ENCODE measurements at places on chromosomes 16 and 17.

DNA sequence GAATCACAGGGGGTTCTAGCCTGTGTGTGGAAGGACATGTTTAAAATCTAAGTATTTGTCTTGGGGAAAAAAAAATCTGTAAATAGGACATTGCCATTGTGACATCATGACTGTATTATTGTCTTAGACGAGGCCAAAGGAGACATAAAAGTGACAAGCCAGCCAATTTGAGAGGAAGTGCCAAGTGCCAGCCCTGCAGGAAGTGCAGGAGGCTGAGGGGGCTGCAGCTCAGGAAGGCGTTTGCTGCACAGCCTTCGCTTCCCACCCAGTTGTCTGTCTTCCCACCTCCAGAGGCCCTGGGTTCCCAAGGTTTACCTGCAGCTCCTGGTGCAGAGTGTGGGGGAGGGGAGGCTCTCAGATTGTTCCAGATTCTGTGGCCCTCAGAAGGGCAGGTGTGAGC is 1.3 kb downstream of the ADCY7 start:
- DNase-seq = no peak

DNA sequence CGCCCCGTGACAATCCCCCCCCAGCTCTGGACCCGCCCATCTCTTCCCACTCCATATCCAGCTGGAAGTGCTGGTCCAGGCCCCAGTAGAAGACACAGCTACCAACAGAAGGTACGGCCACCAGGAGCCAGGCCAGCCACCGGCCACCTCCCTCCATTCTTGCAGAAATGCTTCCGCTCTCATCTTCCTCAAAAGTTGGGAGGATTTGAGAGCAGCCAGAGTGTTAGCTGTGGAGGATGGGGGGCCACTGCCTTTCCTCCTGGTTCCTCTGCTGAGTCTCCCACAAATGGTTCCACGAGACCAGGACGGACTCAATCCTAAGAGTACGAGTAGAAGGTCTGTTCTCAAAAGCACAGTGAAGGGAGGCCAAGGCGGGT is 78.3 kb downstream of the GAS7 start:
- DNase-seq = no peak

DNA sequence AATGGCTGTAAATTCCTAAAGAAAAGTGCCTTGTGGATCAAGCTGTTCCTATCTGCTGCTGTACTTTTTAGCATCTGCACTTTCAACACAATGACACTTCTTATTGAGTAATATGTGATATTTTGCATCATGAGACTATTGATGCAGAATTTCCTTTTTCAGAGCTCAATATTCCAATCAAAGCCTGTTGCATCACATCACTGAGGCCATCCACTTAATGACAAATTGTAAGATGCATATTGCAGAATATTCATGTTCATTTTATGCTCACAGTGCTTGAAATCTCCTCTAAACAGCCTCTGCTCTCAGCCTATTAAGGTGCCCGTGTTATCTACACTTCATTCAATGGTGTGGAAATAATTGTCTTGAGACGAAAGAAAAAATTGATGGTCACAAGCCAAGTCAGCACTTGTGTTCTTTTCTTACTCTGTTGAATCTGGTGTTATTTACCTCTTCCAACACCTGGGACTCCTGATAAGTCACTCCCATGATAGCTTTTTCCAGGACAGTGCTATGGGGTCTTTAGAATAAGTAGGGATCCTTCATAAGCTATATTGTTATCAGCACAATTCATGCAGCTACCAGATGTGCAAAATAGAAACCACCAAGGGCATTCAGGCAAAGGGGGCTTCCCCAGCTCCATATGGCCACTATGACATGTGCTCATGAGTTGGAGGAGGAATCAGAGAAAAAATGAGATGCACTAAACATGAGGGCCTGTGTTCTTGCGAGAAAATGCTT is 9.3 kb upstream of the SKAP1 start:
- DNase-seq = no peak

DNA sequence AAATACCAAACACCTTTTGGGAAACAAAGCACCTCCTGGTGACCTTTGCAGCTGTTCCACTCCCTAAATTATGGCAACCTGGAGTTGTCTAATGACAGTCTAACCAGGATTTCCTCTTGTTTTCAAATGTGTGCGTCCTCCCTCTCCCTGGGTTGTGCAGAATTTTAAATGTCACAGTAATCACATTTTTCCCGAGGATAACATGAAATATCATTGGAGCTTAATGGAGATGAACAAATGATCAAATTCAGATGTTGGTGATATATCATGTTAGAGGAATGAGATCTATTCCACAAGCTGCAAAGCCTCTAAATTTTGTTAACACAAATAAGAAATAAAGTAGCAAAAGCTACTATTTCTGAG is 86.9 kb upstream of the HLF start:
- DNase-seq = no peak

DNA sequence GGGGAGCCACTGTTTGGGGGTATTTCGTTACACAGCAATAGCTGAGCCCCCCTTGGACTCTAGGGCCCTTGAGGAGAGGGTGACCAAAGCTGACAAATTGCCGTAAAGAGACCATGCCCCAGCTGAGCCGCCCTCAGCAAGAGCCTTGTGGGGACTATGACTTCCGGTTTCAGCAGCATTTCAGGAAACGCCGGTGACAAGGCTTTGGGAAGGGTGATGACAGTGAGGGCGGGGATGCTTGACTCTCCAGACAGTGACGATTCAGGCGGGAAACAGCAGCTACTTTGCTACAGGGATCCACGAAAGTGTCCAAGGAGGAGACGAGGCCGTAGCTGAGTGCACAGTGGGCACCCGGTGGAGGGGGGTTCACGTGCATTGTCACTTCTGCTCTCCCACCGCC is 360.8 kb downstream of the C16orf95 start:
- DNase-seq = no peak

- peak; percentile 77 for DNase-seq
Measured at GRCh38 chr16:58511933-58512815, 3.1 kb upstream of the SETD6 start.

GRCh38 chr16:46785076-46785845 is 37.1 kb upstream of the MYLK3 start:
- DNase-seq = no peak

DNA sequence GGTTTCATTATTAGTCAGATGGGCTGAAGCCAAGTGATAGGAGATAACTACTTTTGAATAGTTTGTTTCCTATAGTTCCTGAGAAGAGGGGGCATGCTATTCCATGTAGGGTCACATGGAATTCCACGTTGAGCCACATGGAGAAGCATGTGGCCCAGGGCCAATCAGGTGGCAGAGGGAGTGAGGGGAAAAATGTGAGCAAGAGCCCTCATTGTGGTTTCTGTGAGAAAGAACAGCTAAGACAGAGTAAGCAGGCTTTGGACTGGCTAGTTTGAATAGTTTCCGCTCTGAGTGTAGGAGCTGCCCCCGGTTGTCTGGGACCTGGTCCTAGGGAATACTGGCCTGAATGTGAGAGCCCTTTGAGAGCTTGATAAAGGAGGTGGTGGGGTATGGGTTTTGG is 69.9 kb upstream of the CNTNAP4 start:
- DNase-seq = no peak

- no peak for DNase-seq
Measured at GRCh38 chr17:33459078-33459940, 166.2 kb upstream of the ASIC2 start.

- DNase-seq = no peak
Measured at GRCh38 chr17:36546418-36547093, 1.8 kb downstream of the GGNBP2 start.

DNA sequence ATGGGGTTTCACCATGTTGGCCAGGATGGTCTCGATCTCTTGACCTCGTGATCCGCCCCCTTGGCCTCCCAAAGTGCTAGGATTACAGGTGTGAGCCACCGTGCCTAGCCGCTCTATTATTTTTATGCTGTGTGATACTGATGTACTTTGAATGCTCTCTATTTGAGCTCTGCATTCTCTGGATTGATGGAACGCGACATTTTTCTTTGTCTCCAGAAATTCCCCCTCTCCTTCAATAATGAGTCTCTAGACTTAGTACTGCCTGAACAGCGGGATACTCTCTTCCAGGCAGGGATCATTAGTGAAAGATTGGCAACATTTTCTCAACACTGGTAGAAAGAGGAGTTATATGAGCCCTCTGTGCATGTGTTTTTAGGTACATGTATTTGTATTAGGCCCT is 93.3 kb upstream of the CLEC3A start:
- DNase-seq = no peak

DNA sequence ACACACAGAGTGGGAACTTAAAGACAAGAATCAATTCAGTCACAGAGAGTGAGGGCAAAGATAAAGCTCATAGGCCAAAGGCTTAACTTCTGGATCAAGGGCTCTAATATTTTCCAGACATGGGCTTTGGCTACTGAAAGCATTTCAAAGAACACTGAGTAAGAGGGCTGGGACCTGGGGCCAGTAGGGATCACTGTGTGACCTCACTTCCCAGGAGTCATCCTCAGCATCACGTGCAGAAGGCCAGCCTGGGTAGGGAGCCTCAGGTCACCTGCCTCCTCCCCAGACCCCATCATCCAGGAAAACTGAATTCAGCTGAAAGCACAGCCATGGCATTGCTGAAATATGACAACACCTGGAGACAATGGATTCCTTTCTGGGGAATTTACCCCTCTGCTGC is 163.5 kb downstream of the RAB11FIP4 start:
- no peak for DNase-seq

GRCh38 chr16:49615576-49615975 is 240.3 kb downstream of the ZNF423 start:
- DNase-seq = no peak

DNA sequence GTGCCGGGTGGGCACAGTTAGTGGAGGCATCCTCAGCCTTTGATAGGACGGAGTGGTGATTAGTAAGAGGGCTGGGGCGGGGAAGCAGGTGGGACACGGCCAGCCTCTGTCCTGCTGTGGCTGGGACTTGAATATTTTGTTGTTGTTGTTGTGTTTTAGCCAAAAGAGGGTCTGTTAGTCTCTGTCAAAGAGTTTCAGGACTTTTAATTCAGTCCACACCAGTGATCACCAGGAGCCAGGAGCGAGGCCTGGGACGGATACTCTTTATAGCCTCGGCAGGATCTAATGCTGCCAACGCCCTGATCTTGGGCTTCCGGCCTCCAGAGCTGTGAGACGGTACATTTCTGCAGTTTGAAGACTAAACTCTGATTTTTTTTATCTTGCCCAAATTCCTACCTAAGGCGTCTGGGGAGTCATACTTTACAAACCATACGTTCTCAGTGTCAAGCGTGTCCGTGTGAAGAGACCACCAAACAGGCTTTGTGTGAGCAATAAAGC is 2.9 kb upstream of the RNF213 start:
- DNase-seq = no peak

- DNase-seq = no peak
Measured at GRCh38 chr16:86984991-86985647, 332.1 kb downstream of the C16orf95 start.

DNA sequence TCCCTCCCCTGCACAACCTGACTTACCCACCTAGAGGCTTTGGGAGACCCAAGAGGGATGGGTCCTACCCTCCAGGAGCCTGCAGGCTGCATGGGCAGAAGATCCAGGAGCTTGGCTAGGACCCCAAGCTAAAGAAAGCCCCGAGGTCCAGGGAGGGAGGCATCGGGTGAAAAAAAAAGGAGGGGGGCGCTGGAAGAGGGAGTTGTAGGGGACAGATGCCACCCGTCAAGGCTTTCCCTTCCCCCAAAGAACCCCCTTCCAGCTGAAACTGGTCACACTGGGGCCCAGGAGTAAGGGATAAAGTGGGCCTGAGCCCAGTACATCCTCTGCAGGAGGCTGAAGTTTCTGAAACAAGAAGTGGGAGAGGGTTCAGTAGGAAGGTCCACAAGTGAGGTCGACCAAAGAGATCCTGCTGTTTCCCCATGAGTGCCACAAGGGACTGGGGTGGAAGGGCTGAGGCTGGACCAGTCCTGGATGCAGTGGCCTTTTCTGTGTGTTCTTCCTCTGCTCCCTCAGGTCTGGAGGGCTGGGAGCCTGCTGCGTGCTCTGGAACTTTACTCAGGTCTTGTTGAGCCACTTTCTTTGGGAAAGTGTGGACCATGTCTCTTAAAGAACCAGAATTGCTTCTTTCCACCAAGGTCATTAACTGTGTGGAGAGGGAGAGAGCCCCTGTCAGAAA is 14.2 kb upstream of the CBFB start:
- no peak for DNase-seq

DNA sequence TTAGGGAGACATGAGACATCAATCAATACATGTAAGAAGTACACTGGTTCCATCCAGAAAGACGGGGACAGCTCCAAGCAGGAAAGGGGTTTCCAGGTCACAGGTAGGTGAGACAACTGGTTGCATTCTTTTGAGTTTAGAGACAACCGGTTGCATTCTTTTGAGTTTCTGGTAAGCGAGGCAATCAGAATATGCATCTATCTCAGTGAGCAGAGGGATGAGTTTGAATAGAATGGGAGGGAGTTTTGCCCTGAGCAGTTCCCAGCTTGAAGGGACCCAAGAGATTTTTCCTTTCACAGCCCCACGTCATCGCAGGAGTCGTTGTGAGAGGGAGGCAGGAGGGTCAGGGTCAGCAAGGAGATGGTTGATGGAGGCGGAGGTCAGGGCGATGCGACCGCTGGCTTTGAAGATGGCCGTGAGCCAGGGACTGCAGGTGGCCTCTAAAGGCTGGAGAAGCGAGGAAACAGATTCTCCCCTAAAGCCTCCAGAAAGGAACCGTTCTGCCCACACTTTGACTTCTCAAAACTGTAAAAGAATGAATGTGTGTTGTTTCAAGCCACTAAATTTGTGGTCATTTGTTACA is 36.5 kb downstream of the IRF8 start:
- no peak for DNase-seq

GRCh38 chr17:18851201-18851600 is 6.7 kb upstream of the PRPSAP2 start:
- DNase-seq = no peak

DNA sequence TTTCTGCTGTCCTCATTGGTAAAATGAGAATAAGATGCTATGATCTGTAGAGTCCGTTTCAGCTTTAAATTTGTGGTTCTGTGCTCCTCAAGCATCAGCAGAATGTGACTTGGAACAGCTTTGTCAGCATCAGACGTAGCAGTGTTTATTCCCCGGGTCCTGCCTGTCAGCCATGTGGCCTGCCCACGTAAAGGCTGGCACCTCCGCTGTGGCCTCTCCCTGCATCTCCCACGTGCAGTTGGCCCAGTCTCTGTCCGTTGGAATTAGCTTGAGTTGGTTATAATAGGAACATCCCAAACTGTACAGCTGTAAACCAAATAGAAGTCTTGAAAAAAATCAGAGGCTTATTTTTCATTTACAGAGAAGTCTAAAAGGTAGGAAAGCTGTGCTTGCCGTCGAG is 61.7 kb downstream of the ARHGAP44 start:
- DNase-seq = no peak

- no peak for DNase-seq
Measured at GRCh38 chr16:15932939-15933338, 16.5 kb upstream of the ABCC1 start.

GRCh38 chr16:2933136-2933535 is 21.4 kb downstream of the FLYWCH1 start:
- DNase-seq = no peak
